ENCODE measurements at places on chromosomes 7 and 10. TPM values are rescaled to one million over a fixed set of nuclear protein-coding genes. Genes with fewer than 3 reads are reported as not detected.

DNA sequence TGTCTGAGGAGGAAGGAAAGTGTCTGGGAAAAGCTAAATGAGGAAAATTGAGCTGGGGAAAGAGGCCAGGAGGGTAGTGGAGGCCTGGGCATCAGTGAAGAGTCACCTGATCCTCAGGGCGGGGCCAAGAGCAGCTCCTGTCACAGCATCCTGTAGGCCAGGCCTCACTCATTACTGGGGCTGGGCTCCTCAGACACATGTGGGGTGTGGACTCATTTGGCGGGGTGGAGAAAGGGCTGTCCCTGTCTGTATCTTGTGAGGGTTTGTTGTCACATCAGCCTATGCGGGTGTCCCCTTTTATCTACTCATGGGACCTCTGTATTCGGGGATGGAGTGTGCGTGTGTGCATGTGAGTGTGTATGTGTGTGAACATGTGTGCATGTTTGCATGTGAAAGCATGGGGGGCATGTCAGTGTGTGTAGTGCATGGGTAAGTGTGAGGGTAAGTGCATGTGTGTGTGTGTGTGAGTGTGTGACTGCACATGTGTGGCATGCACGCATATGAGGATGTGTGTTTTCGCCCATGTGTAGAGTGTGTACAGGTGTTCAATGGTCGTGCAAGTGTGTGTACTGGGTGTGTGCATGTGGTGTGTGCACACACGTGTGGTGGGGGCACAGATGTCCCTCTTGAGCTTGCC, 67.8 kb downstream of the RAMP3 start:
- DNase-seq: no peak

DNA sequence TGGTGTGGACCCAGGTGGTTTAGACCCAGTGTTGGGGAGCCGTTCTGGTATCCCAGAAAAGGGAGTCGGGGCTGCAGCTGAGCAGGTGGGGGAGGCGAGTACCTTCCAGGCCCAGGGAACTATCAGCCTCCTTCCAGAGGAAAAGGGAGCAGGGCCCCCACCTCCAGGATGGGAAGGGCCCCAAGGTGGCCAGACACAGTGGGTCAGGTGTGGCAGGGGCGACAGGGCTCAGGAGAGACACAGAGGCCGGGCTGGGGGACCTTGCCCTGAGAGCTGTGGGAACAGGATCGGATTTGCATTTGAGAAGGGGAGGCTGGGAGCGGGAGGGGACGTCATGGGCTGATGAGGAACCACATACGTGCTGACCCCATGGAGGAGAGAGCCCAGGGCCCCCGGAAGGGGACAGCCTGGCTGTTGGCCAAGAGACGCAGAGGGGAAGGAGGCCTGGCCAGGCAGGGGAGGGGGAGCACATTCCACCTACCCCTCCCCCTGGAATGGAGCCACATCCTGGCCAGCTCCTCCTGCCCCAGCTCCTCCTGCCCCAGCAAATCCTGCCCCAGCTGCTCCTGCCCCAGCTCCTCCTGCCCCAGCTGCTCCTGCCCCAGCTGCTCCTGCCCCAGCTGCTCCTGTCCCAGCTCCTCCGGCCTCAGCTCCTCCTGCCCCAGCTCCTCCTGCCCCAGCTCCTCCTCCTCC, 9.7 kb upstream of the TTYH3 start:
- peak; percentile 94 for DNase-seq

GRCh38 chr10:19803676-19804075, 12.6 kb upstream of the PLXDC2 start:
- no peak for DNase-seq

DNA sequence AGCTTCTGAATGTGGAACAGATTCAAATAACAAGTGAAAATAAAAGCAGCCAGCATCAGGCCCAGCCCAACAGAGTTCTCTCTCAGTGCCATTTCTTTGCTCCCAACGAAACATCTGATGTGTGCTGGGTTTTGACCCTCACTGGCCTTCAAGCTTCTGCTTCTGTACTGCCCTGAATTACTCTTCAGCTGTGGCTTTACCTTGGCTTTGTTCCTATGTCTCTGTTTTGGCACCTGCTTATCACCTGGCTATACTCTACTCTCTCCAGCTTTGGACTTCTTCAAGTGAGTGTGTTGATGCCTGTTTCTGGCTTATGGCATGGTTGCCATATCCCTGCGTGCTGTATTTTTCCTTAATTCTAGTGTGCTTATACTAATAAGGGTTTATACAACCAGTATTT, 768.3 kb downstream of the SORCS1 start:
- no peak for DNase-seq

DNA sequence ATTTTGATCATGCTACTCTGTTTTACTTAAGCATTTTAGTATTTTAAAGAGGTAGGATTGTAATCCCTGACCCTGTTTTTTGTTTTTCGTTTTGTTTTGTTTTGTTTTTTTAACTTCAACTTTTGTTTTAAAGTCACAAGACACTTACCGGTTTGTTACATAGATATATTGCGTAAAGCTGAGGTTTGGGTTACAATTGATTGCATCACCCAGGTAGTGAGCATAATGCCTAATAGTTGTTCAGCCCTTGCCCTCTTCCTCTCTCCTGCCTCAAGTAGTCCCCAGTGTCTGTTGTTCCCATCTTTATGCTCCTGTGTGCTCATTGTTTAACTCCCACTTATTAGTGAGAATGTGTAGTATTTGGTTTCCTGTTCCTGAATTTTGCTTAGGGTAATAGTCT, 93.1 kb upstream of the TEX47 start:
- no peak for DNase-seq

DNA sequence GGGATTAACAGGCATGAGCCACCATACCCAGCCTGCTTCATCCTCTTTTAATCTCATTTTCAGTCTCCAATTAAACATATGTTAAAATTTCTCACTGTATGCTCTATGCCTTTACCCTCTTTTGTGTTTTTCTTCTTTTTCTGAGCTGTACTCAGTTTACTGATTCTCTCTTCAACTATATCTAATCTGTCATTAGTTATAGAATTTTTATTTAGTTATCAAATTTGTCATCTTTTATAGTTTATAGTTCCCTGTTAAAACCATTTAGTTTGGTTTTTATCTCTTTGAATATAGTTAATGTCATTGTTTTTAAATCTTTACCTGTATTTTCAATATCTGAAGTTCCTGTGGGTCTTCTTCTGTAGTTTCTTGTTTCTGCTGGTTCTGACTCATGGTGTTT, 93.3 kb downstream of the KAT6B start:
- no peak for DNase-seq

DNA sequence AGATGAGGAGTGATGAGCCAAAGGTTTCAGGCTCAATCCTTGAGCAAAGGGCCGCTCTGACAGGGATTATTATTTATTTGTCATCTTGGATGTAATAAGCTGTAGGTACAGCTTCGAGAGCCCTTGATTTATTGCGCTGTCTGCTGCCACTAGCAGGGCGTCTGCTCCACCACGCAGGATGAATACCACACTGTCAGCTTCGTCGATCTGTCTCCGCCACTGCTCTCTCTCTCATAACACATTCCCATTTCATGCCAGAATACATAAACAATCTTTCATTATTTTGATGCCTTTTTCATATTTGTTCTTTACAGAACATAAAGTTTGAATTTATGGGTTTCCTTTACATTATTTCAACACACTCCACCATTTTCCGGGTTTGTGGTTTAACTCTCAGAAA, 276.6 kb downstream of the LRMDA start:
- DNase-seq: peak; percentile 33

GRCh38 chr7:137957887-137958286, 44.0 kb downstream of the CREB3L2 start:
- no peak for DNase-seq

DNA sequence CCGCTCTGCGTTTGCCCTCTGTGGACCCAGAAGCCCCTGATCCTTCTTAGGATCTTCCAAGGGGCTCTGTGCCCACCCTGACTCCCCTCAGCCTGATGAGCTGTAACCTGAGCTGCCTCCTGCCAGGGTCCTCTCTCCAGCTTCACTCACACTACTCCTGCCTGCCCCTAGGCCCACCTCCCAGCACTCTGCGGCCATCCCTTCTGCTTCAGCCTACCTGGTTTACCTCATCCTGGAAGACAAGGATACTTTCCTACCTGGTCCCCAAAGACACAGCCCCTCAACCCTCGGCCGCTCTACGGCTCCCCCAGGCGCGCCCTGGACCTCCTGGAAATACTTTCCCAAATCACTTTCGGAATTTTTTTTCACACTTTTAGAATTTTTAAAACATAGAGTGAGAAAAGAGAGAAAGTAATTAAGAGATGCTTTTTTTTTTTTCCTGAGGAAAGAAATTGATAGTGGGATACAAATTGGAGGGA, 6.4 kb upstream of the ZNF862 start:
- DNase-seq: no peak

The GNAT3 gene
- total RNA-seq: 4.0 TPM

DNA sequence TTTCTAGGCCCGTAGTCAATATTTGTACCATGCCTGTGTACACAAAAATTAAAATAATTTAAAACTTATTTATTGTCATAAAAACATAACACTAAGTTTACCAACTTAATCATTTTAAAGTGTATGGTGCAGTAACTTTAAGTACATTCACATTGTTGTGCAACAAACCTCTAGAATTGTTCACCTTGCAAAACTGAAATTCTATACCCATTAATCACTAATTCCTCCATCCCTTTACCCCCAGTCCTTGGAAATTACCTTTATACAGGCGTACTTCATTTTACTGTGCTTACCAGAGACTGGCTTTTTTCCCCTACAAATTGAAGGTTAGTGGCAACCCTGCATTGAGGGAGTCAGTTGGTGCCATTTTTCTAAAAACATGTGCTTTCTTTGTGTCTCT, 6.3 kb upstream of the DYNC1I1 start:
- DNase-seq: no peak

GRCh38 chr10:101132636-101133473, 1.8 kb downstream of the TLX1 start:
- no peak for DNase-seq

DNA sequence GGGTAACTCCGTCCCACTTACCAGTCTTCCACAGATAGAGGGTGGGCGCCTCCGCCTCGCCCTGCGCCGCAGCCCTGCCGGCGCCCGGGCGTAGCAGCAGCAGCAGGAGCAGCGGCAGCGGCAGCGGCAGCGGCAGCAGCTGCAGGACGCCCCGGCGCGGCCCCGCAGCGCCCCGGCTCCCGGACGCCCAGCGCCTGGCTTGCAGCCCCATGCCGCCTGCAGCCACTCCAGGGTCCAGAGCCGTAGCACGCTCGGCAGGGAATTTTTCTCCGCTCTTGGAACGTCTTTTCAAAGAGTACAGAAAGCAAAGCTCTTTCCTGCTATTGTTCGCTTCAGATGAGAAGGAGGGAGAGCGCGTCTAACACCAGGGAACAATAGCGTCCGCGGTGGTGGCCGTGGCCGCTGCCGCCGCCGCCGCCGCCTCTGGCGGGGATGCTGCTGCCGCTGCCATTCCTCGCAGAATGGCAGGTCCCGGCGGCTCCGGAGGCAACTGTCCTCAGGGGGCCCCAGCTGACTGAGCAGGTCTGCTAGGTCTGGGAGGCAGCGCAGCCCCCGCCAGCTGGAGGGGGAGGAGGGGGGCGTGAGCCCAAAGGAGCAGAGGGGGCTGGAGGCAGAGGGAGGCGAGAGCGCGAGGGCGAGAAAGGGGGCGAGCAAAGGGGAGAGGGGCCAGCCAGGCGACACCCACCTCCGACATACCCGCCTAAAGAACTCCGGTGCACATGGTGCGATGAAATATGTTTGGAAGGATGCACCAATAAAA, at the start of gene THSD7A:
Gene THSD7A, minus strand, starts transcription at position 463 of the 760 bp plus-strand sequence. Its CDS starts 252 bp downstream, at position 211.
- peak; percentile 79 for DNase-seq

- no peak for DNase-seq
Measured at GRCh38 chr7:105354383-105354782, 34.3 kb downstream of the SRPK2 start.

- no peak for DNase-seq
Measured at GRCh38 chr10:29353305-29353704, 64.4 kb downstream of the LYZL1 start.

DNA sequence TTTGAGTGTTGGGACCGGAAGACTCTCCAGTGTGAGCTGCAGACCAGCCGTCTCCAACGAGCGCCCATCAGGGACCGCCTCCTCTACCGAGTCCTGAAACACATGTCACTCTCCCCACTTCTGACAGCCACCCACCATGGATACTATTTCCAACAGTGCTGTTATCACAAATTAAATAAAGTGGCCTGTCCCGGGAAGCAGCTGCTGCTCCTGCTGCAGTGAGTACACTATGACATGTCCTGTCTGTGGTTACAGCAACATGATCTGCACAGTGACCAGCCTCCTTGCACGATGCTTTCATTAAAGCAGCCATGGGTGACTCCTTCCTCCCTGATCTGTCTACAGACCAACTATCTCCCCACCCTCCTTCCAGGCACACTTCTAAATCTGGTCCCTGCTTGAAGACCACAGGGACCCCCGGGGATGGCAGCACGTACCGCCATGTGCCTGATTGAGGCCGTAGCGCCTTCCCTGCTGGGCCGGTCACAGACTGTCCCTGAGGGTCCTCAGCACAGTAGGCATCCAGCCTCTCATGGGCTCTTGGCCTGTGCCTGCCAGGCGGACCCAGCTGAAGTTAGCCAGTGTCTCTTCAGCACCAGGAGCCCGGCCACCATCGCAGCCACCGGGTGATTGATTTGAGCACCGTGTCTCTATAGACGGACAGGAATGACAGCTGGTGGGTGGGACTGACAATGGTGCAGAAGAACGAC, 58.8 kb downstream of the TCERG1L start:
- peak; percentile 52 for DNase-seq

DNA sequence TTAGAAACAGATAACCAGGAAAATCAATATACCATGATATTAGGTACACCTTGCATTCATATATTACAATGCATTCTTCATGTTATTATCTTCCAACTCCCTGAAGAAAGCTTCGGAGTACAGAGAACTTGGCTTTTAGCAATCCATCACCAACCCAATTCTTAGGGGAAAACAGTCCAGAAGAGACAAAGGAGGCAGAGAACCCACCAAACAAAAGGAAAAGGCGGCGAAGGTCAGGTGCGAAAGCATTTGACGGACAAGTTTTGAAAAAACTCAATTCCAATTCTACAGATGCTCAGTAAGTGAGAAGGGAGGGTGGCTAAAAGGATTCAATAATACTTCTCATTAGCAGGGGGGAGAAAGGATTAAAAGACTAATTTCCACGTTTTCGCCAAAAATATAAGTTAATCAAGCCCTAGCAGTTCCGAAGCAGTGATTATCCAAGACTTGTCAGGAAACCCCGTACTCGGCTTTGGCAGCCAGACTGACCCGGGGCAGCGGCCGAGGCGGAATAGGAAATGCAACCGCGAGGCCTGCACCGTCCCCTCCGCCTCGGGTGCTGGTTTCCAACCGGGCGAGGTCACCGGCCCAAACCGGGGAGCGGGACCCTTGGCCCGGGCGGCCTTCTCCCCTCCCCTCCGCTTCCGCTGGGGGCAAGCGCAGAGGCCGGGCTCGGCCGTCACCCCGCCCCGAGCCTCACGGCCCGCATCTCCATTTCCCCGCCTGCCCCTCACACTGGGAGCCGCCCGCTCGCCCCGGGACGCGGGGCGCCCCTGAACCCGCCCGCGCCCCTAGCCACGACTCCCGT, 747 bp downstream of the GDI2 start:
- peak; percentile 61 for DNase-seq

- DNase-seq: no peak
Measured at GRCh38 chr7:31465285-31465684, 48.6 kb upstream of the ITPRID1 start.

All from tongue (tissue), 3 donors.